Mesenchymal stem cell (in vitro differentiated cells and primary cell): ENCODE measurements at places on chromosomes 16 and 17.
A peak's percentile ranks its signal among the peaks of the same experiment; 100 is the strongest.

DNA sequence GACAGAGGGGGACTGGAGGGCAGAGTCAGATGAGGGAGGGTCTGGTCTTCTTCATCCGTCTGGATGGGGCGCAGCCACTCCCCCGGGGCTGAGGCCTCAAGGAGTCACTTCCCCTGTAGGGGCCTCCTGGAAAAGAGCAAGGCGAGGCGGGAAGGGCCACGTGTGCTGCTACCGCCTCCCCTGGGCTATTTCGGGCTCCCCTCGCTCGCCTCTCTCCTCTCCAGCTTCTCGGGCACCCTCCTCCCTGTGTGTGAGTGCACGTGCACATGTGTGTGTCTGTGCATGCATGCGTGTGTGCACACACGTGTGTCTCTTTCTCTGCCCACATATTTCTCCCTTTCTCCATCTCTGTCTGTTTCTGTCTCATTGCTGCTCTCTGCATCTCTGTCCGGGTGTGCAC, 10.1 kb downstream of the GSG1L start:
- H3K4me1 ChIP-seq = peaks cover 3% of the 10 kb centered on the region
- DNase-seq = no peak
- H3K36me3 ChIP-seq = no peaks in the 10 kb centered on the region
- no peak overlapping the region for H3K27ac ChIP-seq

DNA sequence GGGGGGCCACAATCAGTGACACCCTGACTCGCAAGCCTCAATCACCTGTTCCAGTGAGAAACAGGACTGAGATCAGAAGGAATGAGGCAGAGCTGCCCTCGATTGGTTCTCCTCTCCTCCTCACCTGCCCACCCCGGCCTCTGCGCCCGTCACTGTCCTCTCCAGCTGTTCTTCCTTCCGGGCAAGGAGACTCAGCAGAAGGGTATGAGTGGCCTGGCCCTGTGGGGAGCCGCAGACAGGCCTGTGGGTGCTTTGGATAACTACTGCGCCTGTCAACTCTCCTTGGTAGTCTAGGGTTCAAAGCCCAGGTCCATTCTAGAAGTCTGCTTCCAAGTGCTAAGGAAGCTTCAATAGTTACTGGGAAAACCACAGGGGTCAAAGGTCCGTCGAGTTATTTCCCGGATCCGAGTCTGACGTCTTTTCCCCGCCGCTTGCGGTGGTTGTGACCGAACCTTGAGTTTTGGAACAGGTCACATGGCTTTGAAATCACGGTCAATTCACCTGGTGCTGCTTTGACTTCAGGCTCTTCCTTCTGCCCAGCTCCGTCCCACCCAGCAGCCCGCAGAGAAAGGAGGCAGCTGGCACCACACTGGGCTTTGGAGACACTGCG, 8.3 kb downstream of the CARD14 start:
- peak overlapping the region; percentile 23 for H3K4me3 ChIP-seq
- DNase-seq = peak; percentile 22
- peaks cover 13% of the 10 kb centered on the region for H3K27me3 ChIP-seq
- no peaks in the 10 kb centered on the region for H3K36me3 ChIP-seq
- H3K27ac ChIP-seq = no peak overlapping the region

GRCh38 chr17:41133880-41134735, 6.2 kb downstream of the KRTAP4-6 start:
- H3K27me3 ChIP-seq = no peaks in the 10 kb centered on the region
- no peaks in the 10 kb centered on the region for H3K4me1 ChIP-seq
- H3K27ac ChIP-seq = no peak overlapping the region
- no peaks in the 10 kb centered on the region for H3K36me3 ChIP-seq
- no peak overlapping the region for H3K4me3 ChIP-seq

DNA sequence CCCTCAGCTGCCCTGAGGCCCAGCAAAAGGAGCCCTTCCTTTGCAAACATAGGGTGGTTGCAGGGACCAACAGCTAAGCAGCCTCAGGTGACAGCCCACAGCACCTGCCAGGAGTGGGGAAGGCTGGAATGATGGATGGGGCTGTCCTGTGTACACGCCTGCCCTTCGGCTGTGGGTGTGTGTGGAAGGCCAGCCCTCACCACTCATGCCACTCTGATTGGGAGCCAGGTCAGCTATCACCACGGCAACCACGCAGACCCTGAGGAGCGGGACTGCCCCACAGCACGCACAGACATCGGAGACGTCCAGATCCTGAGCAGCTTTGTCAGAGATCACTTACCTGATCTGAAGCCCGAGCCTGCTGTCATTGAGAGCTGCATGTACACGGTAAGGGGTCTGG, 11.9 kb downstream of the PIPOX start:
- no peak overlapping the region for H3K4me3 ChIP-seq

GRCh38 chr17:44105941-44106340, 17.5 kb downstream of the HDAC5 start:
- peaks cover 42% of the 10 kb centered on the region for H3K4me1 ChIP-seq
- DNase-seq = no peak
- peaks cover 26% of the 10 kb centered on the region for H3K36me3 ChIP-seq

- H3K27me3 ChIP-seq = peaks cover 56% of the 10 kb centered on the region
- DNase-seq = peak; percentile 69
- H3K4me3 ChIP-seq = no peak overlapping the region
- H3K4me1 ChIP-seq = peaks cover 21% of the 10 kb centered on the region
- no peak overlapping the region for H3K27ac ChIP-seq
- no peaks in the 10 kb centered on the region for H3K36me3 ChIP-seq
These were observed 12.0 kb upstream of the MEOX1 start for GRCh38 chr17:43673516-43674323.

GRCh38 chr16:872436-873242, 72.1 kb upstream of the GNG13 start:
- no peaks in the 10 kb centered on the region for H3K4me1 ChIP-seq
- no peak overlapping the region for H3K27ac ChIP-seq
- DNase-seq = no peak
- no peaks in the 10 kb centered on the region for H3K27me3 ChIP-seq

DNA sequence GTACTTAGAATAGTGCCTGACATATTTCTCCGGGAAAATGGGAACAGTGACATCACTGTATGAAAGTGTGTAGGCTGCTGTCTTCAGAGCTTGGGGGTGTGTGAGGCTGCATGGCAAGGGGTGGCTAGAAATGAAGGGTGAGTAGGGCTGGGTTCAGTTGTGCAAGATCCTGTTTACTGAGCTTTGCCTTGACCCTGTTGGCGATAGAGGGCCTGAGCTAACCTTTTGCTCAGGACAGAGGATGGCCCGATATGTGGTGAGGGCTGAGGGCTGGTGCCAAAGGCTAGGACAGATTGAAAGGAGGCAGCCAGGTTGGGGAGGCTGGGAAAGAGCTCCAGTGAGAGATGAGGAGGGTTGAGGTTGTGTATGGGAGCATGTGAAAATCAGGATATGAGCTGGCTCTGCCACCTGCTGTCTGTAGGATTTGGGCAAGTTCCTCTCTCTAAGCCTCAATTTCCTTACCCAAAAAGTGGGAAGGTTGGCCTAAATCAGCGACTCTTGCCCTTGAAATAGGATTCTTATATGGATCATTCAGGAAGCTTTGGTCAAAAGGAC, 6.0 kb upstream of the CCL1 start:
- peaks cover 59% of the 10 kb centered on the region for H3K27me3 ChIP-seq
- H3K36me3 ChIP-seq = no peaks in the 10 kb centered on the region
- H3K4me1 ChIP-seq = no peaks in the 10 kb centered on the region
- no peak overlapping the region for H3K4me3 ChIP-seq
- DNase-seq = no peak
- no peak overlapping the region for H3K27ac ChIP-seq

GRCh38 chr17:77125432-77125901, 15.3 kb upstream of the SEC14L1 start:
- H3K4me1 ChIP-seq = peaks cover 42% of the 10 kb centered on the region
- H3K27me3 ChIP-seq = no peaks in the 10 kb centered on the region
- peak; percentile 83 for DNase-seq

DNA sequence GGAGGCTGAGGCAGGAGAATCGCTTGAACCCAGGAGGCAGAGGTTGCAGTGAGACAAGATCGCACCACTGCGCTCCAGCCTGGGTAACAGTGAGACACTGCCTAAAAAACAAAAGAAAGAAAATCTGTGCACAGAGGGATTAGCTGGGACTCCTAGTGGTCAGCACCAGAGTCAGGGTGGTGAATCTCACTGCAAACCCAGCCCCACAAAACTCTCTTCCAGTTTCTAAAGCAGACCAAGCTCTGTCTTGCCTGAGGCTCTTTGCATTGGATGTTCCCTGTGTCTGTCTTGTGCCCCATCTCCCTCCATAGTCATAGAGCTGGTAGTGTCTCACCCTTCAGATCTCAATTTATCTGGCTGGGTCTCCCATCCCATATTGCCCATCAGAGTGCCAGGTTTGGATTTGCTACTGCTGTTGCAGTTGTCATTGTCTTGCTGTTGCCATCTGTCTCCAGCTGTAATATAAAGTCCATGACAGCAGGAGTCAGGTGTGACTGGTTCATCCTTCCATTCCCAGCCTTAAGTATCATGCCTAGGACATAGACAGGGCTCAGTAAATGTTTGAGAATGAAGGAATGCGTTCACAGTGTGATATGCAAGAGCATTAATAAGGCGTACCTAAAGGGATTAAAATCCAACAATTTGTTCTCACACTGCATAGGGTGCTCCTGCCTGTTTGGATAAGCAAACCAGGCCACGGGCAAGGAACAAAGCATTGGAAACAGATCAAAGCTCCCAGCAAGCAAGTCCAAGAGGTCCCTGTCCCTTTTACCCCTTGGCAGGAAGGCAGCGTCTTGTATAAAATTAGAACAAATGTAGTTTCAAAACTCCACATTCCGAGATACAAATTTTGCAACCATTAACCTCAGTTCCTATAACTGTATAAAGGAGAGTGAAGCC, 614.6 kb upstream of the CDH5 start:
- H3K4me1 ChIP-seq = no peaks in the 10 kb centered on the region
- H3K27me3 ChIP-seq = no peaks in the 10 kb centered on the region
- H3K4me3 ChIP-seq = no peak overlapping the region
- no peak for DNase-seq

GRCh38 chr17:80586846-80587228, 42.2 kb downstream of the RPTOR start:
- no peak overlapping the region for H3K4me3 ChIP-seq
- no peak overlapping the region for H3K27ac ChIP-seq
- H3K36me3 ChIP-seq = peaks cover 7% of the 10 kb centered on the region
- no peaks in the 10 kb centered on the region for H3K27me3 ChIP-seq

GRCh38 chr16:4338125-4338582, 13.0 kb downstream of the PAM16 start:
- no peaks in the 10 kb centered on the region for H3K27me3 ChIP-seq
- H3K36me3 ChIP-seq = peaks cover 83% of the 10 kb centered on the region
- DNase-seq = no peak
- no peak overlapping the region for H3K4me3 ChIP-seq
- H3K4me1 ChIP-seq = peaks cover 21% of the 10 kb centered on the region

- no peaks in the 10 kb centered on the region for H3K4me1 ChIP-seq
- no peak for DNase-seq
- H3K4me3 ChIP-seq = no peak overlapping the region
- H3K36me3 ChIP-seq = no peaks in the 10 kb centered on the region
- no peak overlapping the region for H3K27ac ChIP-seq
- H3K27me3 ChIP-seq = peaks cover 5% of the 10 kb centered on the region
These were observed 37.1 kb downstream of the SPACA3 start for GRCh38 chr17:33028778-33029177.

DNA sequence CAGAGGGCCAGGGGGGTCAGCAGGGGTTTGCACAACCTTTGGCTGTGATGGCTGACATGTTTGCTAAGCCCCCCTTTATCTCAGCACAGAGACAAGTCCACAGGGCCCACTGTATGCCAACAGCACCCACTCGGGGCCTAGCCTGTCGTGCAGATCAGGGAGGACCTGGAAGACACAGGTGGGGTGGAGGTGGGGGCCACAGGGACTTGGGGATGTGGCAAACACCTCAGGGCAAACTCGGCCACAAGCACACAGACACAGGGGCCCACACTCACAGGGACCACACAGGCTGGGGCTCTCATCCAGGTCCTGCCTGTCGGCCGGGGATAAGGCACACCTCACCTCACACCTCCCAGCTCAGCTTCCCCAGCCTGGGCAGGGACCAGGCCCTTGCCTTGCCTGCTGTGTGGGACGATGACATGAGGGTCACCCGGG, 87.9 kb downstream of the C16orf78 start:
- H3K36me3 ChIP-seq = no peaks in the 10 kb centered on the region
- DNase-seq = no peak
- H3K27ac ChIP-seq = no peak overlapping the region
